ENCODE measurements at places on chromosomes 11 and 22.

DNA sequence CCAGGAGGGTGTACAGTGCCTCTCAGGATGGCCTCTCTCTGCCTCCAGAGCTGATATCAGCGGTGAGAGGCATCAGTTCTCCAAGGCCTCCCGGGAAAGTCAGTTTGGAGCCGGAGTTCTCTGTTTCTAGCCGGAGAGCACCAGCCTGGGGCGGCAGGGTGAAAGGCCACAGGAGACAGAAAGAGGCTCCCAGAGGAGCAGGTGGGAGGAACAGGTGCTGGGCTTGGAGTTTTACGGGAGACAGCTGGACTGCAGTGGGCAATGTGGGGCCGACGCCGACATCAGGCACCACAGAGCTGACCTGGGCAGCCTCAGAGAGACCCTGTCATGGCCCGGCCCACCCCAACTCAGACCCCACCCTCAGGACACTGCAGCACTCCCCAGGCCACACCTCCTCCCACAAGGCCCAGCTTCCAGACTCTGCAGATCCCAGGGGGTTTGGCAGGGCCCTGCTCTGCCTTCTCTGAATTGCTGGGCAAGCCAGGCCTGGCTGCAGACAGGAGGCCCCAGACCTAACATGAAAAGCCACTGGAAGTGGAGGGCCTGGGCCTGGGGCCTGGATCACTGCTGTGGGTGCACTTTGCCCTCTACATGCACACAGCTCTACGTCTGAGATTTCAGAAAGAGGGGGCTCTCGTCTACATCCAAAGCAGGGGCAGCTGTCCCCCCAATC, 885.6 kb downstream of the BRD1 start:
- no peak for DNase-seq

DNA sequence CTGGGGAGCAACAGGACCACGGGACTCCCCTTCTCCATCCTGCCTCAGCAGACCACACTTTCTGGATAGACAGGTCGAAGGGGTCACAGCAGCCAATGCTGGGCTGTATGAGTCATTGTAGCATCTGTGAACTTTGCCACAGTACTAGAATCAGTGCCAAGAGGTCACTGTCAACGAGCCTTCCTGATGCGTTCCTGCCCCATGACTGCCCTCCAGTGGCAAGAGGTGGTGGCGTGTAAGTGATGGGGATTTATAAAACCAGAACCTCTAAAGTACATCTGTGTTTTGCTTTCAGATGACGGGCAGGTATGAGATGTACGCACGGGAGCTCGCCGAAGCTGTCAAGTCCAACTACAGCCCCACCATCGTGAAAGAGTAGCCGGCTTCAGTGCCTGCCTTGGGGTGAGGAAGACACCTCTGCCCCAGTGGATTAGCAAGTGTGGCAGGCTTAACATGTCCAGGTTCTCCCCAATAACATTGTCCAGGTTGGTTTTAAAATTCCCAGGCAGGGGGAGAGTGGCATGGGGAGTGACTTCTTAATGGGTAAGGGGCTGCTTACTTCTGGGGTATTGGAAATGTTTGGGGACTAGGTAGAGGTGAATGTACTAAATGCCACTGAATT, 29.4 kb downstream of the GUCD1 start:
- peak; percentile 90 for DNase-seq

- no peak for DNase-seq
Measured at GRCh38 chr11:114136686-114137640, 77.5 kb downstream of the ZBTB16 start.

GRCh38 chr22:40637183-40638150, 948 bp upstream of the MRTFA start:
- DNase-seq, result peak; percentile 79

DNA sequence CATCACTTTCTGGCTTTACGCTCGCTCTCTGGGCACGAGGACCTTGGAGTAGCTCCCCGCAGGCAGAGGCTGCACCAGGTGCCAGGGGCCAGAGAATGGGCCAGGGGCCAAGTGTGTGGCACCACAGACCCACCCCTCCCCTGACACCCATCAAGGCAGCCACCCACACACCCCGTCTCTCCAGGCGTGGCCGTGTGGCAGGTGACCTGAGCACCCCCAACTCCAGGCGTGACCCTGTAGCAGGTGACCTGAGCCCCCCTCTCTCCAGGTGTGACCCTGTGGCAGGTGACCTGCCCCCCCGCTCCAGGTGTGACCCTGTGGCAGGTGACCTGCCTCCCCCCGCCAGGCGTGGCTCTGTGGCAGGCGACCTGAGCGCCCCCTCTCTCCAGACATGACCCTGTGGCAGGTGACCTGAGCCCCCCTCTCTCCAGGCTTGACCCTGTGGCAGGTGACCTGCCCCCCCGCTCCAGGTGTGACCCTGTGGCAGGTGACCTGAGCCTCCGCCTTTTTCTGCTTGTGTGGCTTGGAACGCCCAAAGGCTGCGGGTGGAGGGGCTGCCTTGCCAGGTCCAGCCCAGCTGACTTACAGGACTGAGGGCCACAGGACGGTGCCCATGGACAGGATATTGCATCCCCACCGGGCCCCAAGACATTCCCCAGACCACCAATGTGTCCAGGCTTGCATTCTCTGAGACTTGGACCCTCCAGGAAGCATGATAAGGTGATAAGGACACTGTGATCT, 667.2 kb downstream of the BRD1 start:
- no peak for DNase-seq

All from activated CD4-positive, alpha-beta T cell treated with anti-CD3 and anti-CD28 coated beads for 48 hours (primary cell).